Neural crest cell (in vitro differentiated cells): ENCODE measurements at places on chromosomes 2 and 18. TPM values are rescaled to one million over a fixed set of nuclear protein-coding genes. Genes with fewer than 3 reads are reported as not detected.

DNA sequence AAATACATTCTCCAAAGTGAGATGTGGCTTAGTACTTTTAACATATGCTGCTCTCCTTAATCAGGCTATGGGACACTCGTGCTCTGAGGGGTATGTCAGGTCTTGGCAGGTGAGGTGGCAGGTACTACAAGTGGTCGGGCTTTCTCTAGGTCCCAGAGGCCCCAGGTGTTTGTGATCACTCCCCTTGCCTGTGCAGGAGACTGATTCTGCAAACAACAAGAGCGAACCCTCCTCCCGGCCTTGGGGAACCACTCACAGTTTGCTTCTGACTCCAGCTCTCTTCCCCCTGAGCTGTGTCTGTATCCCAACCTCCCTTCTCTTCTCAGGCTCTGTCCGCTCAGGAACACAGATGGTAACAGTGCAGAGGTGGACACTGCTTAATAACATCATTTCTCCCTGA, 48.1 kb downstream of the ATOH8 start:
- DNase-seq: no peak

DNA sequence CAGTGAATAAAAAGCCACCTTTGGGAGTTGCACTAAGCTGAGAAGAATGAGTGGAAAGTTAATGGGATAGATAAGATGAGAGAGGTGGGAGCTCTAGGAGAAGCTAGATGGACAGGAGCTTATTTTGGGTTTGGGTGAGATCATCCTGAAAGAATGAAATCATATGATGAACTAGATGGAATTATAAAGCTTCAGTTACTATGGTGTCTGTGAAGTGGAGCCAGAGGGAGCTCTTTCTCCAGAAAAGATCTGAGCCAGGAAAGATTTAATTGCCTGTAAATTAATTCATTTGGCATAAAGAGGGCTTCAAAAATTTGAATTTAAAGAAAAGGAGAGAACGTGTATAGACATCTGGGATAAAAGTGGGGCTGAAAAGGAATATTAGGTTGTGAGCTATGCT, 10.3 kb downstream of the DNAH6 start:
- no peak for DNase-seq

DNA sequence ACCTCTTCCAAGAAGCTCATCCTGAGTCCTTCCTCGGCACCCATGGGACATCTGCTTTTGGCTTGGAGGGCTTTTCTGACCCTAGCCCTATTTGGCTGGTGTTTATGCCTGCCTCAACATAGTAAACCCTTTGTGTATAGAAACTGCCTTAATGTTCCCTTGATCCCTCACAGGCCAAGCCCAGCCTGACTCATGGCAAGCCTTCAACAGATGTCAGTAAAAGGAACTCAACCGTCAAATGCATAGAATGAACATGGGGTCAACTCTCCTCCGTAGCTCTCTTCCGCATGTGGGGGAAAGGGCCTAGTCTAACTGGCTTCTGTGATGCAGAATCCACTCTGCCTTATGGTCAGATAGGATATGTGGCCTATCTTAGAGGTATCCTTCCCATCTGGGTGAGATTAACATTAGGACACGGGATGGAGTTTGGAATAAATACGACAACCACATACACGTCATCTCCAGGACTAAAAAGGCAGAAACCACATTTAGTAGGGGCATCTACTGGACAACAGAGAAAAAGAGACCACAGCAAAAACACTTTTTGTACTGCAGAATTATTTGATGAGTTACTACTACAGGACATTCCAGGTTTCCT, 2.5 kb upstream of the NPAS2 start:
- DNase-seq: no peak

Gene RSAD2
- 1.0 and 1.1 TPM in 2 replicates for total RNA-seq

GRCh38 chr2:139055202-139055601, 275.0 kb upstream of the NXPH2 start:
- DNase-seq: no peak

Gene IL1R1
- total RNA-seq: 0.14 TPM in 1 of 2 replicates, not detected in the other

GRCh38 chr2:226738821-226739544, 60.6 kb downstream of the IRS1 start:
- DNase-seq: no peak

Gene LRRC30
- total RNA-seq: not detected in 2 replicates

- peak; percentile 97 for DNase-seq
Measured at GRCh38 chr2:231900486-231900942, 25.7 kb downstream of the NPPC start.

- no peak for DNase-seq
Measured at GRCh38 chr2:162254236-162254871, 11.1 kb upstream of the FAP start.

Gene UNC80
- 2.5 and 2.8 TPM in 2 replicates for total RNA-seq

Gene SCLY
- total RNA-seq: 46.1 and 49.8 TPM in 2 replicates

GRCh38 chr2:88680266-88680902, 11.1 kb upstream of the RPIA start:
- DNase-seq: no peak

- DNase-seq: no peak
Measured at GRCh38 chr2:105793196-105793975, 48.7 kb downstream of the NCK2 start.

Gene SNRNP27
- total RNA-seq: 65.5 and 67.8 TPM in 2 replicates

DNA sequence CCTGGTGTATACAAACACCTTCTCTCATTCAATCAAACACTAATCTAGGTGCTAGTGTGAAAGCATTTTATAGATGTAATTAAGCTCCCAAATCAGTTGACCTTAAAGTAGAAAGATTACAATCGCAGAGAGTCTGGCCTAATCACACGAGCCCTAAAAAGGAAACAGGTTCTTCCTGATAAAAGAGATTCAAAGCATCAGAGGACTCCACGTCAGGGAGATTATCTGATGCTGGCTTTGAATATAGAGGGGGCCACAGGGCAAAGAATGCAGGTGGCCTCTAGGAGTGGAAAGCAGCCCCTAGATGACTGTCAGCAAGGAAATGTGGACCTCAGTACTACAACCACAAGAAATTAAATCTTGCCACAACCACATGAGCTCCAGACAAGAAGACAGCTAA, 28.2 kb upstream of the ZC3H15 start:
- no peak for DNase-seq

Gene ZBTB7C
- 0.45 and 0.61 TPM in 2 replicates for total RNA-seq

- no peak for DNase-seq
Measured at GRCh38 chr18:55778788-55779690, 191.0 kb upstream of the TCF4 start.

Gene TNS1
- 11.3 and 14.5 TPM in 2 replicates for total RNA-seq

Gene MYO7B
- 0.28 TPM in 1 of 2 replicates, not detected in the other for total RNA-seq

DNA sequence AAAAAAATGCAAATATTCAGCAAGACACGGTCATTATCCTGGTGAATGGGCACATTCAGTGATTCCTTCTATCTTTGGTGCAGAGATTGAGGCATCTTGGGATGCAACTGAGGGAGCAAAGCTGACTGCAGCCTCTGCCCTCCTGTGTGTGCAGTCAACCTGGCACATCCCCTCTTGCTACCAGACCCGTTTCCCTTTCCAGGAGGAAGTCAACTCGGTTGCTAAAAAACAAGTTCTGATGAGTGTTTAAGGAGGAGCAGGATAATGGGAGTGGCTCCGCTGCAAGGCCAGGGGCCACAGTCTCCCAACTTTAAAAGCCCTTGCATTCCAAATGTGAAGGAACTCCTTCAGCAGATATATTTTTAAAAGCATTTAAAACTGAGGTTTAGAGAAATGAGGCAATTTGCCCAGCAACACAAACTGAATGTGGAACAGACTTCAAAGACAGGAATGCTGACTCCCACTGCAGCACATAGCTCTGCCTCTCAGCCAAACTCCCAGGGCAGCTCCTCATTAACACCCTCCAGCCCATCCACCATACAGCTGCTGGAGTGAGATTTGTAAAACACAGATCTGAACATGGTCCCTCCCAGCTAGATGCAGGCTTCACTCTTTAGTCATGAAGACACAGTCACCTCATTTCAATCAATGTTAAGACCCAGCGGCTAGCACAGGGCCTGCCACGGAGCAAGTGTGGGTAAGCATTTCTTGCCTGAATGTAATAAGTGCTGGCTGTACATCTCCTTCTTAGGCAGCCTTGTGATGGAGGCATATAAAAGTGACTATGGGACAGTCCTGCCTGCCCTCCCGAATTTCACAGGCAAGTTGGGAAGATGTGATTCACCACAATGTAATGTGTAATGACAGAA, 54.3 kb downstream of the VSNL1 start:
- DNase-seq: no peak

Gene CABYR
- 9.5 and 11.0 TPM in 2 replicates for total RNA-seq

DNA sequence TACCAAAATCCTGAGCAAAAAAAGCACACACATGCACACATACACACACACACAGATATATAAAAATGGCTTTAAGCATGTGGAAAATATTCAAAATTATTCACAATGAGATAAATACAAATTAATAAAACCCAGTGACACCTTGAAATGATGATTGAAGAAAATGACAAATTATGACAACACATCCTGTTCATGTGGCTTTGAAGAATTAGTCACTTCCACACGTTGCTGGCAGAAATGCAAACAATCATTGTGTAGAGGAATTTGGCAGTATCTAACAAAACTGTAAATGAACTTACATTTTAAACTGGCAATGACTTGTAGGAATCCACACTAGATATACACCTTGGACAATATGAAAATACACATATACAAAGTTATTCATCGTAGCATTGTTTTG, 95.8 kb upstream of the RGPD4 start:
- no peak for DNase-seq

- DNase-seq: no peak
Measured at GRCh38 chr2:232477751-232478510, 9.7 kb downstream of the ECEL1 start.

GRCh38 chr18:62682371-62682770, 33.0 kb upstream of the PHLPP1 start:
- no peak for DNase-seq

DNA sequence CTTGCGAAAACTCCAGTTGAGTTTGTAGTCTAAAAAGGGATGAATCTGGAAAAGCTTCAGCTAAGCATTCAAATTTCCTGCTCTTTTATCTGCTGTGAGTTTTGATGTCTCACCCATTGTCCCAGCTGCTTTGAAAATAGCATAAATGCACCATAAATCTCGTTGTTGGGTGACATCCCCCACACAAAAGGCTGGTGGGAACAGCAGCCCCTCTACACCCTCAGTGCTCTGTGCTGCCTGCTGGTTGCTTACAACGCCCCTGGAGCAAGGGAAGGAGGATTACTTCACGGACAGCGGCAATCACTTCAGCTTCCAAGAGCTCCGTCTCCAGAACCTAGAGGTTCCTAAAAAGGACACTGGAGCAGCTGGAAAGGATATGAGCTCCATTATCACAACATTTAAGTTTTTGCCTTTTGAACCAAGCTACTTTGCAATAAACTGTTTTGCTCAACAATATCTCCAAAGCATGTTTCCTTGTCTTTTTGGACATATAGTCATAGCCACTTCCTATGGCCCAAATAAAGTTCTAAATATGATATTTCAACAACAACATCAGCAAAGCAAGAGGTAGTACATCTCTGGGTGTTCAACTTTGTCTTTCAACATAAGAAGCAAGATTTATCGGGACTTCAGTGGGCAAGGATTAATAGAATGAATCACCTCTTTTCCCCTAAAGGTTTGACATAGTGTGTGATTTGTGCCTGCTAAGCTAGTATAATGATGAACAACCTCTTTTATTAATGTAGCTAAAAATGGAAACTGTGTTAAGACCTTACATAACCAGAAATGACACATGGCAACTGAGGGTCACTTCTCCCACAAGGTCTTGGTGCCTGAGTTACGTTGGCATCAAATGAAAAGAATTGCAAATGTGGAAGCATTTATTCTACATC, 413.5 kb downstream of the TXNL1 start:
- DNase-seq: no peak

- no peak for DNase-seq
Measured at GRCh38 chr18:8260319-8260718, 348.9 kb upstream of the RAB12 start.

DNA sequence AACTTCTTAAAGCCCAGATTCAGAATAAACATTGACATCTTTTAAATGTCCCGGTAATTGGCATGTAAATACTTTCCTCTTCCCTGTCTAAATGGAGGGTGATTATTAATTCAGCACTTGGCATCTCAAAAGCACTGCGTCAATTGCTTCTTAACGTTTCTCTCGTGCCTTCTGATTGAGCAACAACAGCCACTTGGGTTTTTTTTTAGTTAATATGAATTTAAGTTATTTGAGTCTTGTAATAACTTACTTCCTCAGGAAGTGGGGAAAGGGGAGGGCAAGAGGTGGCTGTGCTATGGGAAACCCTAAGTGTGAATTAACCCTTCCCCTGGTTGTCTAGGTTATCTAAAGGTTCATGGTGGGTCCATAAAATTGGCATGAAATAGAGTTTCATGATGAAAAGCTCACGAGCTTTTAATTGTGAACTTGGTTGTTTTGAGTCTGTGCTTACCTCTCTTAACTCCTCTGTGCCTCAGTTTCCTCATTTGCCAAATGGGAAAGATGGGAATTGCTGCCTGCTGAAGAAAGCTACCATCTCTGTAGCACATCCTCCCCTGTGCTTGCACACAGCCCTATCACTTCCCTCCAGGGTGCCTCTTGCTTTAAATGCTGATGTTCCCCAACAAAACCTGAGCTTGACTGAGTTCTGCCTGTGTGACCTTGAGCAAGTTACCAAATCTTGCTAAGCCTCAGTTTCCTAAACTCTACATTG, 126.3 kb upstream of the BCL2L11 start:
- DNase-seq: no peak
